NCI-H526 treated with DMSO at 0.1 percent for 48 hours (cell line): ENCODE measurements at places on chromosomes 6 and 20.

GRCh38 chr20:20820104-20820503 lies 107.7 kb upstream of the RALGAPA2 start:
- no peak for DNase-seq

DNA sequence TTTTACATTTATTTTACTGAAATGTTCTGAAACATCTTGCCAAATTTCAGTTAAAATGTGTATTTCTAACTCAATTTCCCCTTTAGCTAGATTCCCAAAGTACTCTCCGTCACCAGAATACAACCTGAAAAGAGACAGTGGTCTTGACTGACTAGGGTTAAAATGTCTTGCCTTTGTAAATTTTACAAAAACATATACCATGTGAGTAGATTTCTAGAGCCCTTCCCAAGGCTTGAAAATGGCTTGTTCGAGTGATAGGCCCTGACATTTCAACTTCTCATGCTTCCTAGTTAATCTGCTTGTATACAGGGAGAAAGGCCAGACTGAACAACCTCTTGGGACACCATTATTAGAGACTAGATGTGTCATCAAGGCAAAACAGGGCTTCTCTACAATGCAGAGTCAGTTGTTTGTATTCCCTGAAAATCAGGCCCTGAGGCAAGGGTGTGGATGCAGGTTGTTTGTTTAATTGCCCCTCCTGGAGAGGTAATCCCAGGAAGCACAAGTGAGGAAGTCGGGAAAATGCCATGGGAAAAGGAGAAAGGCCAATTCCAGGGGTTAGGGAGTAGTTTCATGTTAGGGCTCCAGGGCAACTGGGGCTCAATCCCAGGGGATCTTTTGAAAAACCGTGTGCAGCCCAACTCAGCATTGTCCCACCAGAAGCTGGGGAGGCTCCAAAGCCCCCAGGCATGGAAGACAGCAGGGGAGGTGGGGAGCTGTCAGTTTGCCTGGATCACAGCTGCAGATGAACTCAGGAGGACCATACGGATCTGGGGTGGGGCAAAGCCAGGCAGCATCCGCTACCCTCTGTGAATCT lies 11.6 kb upstream of the TFB1M start:
- peak; percentile 14 for DNase-seq

DNA sequence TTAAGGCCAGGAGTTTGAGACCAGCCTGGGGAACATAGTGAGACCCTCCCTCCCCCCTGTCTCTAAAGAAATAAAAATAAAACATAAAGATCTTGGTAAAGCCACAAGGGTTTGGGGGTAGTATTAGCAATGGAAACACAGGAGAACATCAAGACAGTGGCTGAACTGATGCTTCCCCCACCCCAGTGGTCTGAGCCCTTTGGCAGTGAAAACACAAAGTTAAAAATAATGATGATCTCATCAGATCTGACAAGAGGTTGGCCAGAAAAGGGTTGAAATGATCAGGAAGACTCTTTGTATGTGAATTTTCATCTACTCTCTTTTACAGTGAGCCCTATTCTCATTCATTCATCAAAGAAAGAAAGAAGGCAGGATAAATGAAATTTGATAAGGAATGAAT lies 93.7 kb downstream of the KCNB1 start:
- DNase-seq: no peak

- DNase-seq: no peak
Observed at GRCh38 chr6:13268913-13269518, 59.3 kb downstream of the TBC1D7 start.

- DNase-seq: no peak
Observed at GRCh38 chr6:31529329-31530150, 778 bp downstream of the MCCD1 start.

GRCh38 chr6:30844118-30844535 lies 40.2 kb upstream of the DDR1 start:
- no peak for DNase-seq

DNA sequence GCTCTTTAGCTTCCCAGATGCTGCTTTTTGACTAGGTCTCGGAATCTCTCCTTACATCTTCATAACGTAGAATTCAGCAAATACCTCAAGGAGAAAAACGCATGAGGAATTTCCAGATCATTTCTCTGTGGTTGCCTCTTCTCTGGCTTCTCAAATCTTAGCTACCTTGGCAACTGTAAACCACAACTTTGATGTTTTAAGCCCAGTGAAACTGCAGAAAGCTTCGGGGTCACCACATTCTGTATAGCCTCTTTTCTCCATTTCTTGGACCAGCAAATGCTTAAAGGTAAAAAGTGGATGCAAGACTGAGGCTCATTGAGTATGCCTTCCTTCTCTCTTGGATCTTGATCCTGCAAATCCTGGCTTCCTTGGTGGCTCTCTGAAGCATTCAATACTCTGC lies 125.5 kb upstream of the FBXL4 start:
- no peak for DNase-seq

DNA sequence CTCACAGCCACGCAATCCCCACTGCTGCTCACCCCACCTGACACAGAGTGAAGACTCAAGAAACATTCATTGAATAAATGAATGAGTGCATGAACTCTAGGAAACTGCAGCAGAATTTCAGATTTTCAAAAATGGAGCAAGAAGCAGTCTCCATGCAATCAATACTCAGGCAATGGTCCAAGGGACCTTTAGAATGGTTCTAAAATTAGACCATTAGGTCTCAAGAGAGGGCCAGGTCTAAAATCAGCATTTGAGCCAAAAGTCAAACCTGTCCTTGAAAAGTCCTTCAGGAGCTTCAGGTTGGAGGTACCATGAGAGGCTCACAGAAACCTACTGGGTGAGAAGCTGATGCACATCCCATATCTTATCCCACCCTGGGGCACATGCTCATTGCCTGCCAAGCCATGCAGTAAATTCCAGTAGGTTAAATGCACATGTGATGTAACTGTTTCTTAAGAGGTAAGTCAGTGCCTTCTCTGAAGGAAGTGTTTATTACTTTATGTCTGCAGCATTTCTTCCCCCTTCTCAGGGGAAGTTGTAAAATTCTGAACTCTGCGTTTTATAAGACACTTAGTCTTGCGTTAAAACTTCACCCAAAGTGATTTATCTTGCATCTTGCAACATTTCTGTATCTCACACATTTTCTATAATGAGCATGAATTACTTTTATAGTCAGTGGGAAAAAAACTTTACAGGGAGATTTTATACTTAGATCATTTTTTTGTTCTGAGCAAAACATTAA lies 126.6 kb downstream of the ADAT2 start:
- DNase-seq: no peak

DNA sequence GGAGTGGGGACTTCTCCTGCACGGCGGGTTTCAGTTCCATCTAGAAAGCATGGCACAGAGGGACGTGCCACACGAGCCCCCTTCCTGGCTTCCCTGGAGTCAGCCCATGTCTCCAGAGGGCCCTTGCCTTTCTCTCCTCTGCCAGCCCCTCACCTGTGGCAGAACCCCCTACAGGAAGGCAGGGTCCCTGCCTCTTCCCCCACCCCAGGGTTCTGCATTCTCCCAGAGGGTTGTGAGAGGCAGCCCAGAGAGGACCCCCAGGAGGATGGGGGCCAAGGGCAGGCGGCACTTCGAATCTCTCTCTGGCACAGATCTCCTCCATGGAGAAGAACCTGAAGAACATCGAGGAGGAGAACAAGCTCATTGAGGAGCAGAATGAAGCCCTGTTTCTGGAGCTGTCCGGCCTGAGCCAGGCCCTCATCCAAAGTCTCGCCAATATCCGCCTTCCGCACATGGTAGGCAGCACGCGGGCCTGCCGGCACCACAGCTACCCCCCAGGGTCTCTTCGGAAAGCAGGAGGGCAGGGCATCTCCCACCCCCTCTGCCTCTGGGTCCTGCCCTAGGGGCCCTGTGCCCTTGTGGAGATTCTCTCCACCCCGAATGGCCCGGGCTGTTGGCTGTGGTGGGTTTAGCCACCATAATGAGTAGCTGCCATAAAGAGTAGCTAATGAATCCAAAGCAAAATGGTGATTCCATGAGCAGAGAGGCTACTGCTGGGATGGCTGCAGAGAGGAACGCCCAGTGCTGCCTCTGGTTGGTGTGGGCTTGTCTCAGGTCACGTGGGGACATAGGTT lies 15.9 kb upstream of the PCMTD2 start:
- DNase-seq: no peak

GRCh38 chr20:4470375-4470774 lies 251.3 kb upstream of the PRND start:
- no peak for DNase-seq

- DNase-seq: no peak
Observed at GRCh38 chr6:147716434-147716833, 207.9 kb downstream of the SAMD5 start.

DNA sequence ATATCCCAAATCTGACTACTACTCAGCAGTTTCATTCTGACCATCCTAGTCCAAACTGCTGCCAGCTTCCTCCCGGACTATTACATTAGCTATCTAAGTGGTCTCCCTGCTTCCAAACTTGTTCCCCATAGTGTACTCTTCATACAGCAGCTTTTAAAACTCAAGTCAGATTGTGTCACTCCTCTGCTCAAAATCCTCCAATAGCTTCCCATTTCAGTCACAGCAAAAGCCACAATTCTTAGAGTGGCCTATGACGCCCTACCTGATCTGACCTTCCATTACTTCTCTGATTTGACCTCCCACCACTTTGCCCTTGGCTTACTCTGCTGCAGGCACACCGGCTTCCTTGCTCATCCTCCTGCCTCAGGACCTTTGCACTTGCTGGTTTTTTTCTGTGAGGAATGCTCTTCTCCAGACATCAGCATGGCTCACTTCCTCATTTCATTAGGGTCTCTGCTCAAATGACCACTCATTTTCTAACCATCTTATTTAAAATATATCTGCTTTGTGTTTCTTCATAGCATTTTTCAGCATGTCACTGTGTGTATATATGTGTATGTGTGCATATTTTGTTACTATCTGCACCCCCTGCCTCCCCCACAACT lies 111.1 kb upstream of the DTNBP1 start:
- no peak for DNase-seq
